Stimulated activated memory B cell treated with anti-CD40 and anti-IgM and Interleukin-4, amounts not matched to agents 10 μg/mL and 1 μg/mL and 100 μg/mL, for 72 hours (primary cell): ENCODE measurements at places on chromosomes 1 and 21.

DNA sequence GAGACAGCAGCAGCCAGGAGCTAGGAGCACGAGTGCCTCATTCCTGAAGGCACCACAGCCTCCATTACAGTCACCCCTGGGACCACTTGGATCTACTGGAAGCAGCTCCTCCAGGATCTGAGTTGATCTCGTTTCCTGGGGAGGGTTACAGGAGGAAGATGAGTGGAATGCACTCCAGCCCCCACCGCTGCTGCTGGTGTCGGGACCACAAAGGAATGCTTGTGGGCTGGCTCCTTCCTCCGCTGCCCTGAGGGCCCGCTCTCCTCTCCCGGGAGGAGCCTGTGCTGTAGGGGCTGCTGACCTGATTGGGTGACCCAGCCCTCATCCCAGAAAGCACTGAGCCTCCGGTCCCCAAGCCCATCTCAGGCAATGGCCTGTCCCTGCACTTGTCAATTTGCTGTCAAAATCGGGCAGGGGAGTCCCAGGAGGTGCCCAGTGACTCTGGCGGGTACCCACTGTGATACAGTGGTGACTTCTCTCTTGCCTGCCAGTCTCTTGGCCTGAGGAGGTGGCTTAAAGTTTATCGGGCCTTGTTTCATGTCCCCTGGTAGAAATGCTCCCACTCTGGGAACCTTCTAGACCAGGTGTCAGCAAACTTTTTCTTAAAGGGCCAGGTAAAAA is 23.1 kb downstream of the IL10RB start:
- no peak overlapping the region for H3K27ac ChIP-seq
- peaks cover 70% of the 10 kb centered on the region for H3K36me3 ChIP-seq
- H3K27me3 ChIP-seq = no peaks in the 10 kb centered on the region
- peaks cover 16% of the 10 kb centered on the region for H3K4me1 ChIP-seq

- H3K36me3 ChIP-seq = peaks cover 6% of the 10 kb centered on the region
- H3K27ac ChIP-seq = peak overlapping the region; percentile 93
- no peaks in the 10 kb centered on the region for H3K27me3 ChIP-seq
- H3K4me1 ChIP-seq = peaks cover 89% of the 10 kb centered on the region
Observed at GRCh38 chr21:44919913-44920693, 596 bp downstream of the ITGB2 start.

GRCh38 chr1:149844650-149845255 is 54.6 kb upstream of the BOLA1 start:
- H3K4me3 ChIP-seq = peak overlapping the region; percentile 51
- peaks cover 51% of the 10 kb centered on the region for H3K4me1 ChIP-seq
- no peaks in the 10 kb centered on the region for H3K27me3 ChIP-seq

- H3K36me3 ChIP-seq = no peaks in the 10 kb centered on the region
- no peak overlapping the region for H3K27ac ChIP-seq
- no peaks in the 10 kb centered on the region for H3K4me1 ChIP-seq
- H3K4me3 ChIP-seq = no peak overlapping the region
Observed at GRCh38 chr1:61158591-61158990, 76.2 kb downstream of the NFIA start.

- H3K4me1 ChIP-seq = no peaks in the 10 kb centered on the region
- no peak overlapping the region for H3K4me3 ChIP-seq
- no peak overlapping the region for H3K27ac ChIP-seq
- H3K27me3 ChIP-seq = no peaks in the 10 kb centered on the region
- H3K36me3 ChIP-seq = no peaks in the 10 kb centered on the region
Observed at GRCh38 chr1:78586572-78586971, 33.7 kb upstream of the IFI44L start.

DNA sequence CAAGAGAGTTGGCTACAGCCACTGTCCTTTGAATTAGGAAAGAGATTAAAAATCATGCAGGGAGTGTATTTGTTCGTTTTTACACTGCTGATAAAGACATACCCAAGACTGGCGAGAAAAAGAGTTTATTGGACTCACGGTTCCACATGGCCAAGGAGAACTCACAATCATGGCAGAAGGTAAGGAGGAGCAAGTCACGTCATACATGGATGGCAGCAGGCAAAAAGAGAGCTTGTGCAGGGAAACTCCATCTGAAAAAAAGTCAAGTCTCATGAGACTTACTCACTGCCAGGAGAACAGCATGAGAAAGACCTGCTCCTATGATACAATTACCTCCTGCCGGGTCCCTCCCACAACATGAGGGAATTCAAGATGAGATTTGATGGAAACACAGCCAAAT is 1595.2 kb downstream of the KCNT2 start:
- no peak overlapping the region for H3K4me3 ChIP-seq
- H3K27me3 ChIP-seq = no peaks in the 10 kb centered on the region
- no peak overlapping the region for H3K27ac ChIP-seq
- no peaks in the 10 kb centered on the region for H3K36me3 ChIP-seq

DNA sequence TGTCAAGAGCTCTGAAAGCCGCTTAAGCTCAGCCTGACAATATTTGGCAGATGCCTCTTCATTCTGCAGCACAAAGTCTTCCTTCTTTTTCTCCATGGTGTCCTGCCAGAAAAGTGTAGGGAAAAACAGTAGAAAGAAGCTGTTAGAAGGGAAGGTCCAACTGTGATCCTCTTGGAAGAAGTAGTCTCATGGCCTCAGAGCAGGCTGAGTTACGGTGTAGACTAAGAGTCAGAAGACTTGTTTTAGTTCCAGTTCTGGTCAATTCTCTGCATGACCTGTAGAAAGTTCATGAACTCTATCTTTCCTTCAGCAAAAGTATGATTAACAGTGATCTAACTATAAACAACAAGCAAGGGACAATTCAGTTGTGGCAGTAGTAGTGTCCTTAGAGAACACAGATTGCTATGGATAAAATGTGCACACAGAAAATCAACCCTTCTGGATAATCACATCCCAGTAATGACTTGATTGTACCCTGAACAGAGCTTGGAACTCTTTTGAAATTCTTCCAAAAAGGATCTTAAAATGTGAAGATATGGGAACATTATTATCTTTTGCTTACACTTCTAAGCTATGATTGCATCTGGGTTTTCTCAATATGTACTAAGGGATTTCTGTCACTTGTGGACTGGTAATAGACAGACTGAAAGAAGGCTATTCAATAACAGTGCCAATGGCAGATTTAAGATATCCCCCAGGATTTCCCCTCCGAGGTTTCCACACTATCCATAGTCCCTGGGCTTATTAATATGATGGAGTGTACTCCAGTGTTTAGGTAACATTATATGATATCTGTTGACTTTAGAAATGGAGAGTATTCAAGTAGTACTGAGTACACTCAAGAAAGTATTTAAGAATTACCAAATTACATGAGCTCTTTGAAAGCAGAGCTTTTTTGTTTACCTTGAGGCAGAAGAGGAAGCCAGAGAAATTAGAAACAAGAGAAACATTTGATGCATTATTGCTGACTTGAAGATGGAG is 22.1 kb upstream of the GBP2 start:
- H3K27ac ChIP-seq = no peak overlapping the region
- no peak for ATAC-seq
- no peaks in the 10 kb centered on the region for H3K36me3 ChIP-seq
- no peaks in the 10 kb centered on the region for H3K27me3 ChIP-seq
- no peak overlapping the region for H3K4me3 ChIP-seq

GRCh38 chr1:31531177-31531999 is 44.9 kb upstream of the TINAGL1 start:
- H3K27me3 ChIP-seq = peaks cover 34% of the 10 kb centered on the region
- ATAC-seq = no peak
- H3K27ac ChIP-seq = no peak overlapping the region
- H3K36me3 ChIP-seq = no peaks in the 10 kb centered on the region

GRCh38 chr1:248791010-248791409 is 34.7 kb downstream of the SH3BP5L start:
- H3K27me3 ChIP-seq = no peaks in the 10 kb centered on the region
- peak overlapping the region; percentile 84 for H3K27ac ChIP-seq
- H3K4me3 ChIP-seq = no peak overlapping the region
- ATAC-seq = no peak
- peaks cover 12% of the 10 kb centered on the region for H3K36me3 ChIP-seq

DNA sequence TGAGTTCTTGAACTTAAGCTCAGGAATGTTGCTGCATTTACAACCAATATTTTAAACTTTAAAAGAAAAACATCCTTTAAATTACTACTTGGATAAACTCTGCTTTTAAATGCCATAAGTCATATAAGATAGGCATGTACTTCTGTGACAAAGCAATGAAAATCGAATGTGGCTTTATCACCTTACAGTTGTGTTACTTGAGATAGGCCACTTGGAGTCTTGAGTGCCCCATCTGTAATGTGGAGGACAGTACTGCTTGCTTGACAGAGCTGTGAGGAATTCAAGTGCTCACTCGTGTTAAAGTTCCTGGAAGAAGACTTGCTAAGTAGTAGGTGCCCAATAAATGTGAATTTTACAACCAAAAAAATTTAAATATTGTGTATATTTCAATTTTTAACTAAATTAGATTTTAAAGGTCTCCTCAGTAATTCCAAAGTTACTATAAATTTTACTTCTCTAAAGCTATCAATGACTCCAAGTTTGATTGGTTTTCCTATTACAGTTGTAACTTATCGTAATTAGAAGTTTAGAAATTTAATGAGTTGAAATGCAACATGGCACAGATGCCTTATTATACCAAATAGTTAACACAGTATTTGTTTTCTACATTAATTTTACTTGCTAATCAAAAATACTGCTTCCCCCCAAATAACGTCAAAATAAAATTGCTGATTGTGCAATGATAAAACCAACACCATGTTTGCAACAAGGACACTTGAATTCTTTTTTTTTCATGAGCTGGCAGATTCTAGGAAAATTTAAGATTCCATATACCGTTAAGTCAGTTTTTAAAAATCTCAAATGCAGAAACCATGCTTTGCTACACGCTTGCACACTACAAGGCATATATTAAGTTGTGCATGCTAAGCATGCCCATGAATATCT is 21.8 kb downstream of the PSMB2 start:
- peaks cover 29% of the 10 kb centered on the region for H3K36me3 ChIP-seq
- no peak for ATAC-seq
- no peaks in the 10 kb centered on the region for H3K27me3 ChIP-seq
- H3K4me3 ChIP-seq = no peak overlapping the region

- no peaks in the 10 kb centered on the region for H3K4me1 ChIP-seq
- no peak overlapping the region for H3K27ac ChIP-seq
- no peak overlapping the region for H3K4me3 ChIP-seq
- no peak for ATAC-seq
- H3K36me3 ChIP-seq = no peaks in the 10 kb centered on the region
Observed at GRCh38 chr1:213457733-213458132, 406.7 kb downstream of the RPS6KC1 start.

- H3K27ac ChIP-seq = no peak overlapping the region
- peaks cover 78% of the 10 kb centered on the region for H3K27me3 ChIP-seq
- peaks cover 12% of the 10 kb centered on the region for H3K4me1 ChIP-seq
Observed at GRCh38 chr1:165375623-165376022, 19.1 kb upstream of the LMX1A start.

DNA sequence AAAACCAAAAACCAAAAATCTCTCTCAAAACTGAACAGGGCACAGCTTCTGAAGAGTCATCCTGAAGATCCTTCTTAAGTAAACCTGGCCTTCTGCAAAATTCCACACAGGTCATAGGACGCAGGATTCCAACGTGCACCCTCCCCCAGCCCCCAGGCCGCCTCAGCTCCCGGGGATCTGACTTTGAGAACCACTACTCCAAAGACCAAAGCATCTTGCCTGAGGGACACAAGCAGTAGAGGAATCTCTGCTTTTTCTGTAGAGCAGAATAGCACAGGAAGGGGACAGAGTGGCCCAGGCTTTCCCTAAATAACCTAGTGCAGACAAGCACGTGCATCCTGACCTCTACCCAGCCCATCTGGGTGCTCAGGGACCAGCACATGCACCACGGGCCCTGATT is 104.8 kb upstream of the VAMP3 start:
- no peaks in the 10 kb centered on the region for H3K36me3 ChIP-seq
- H3K4me3 ChIP-seq = no peak overlapping the region
- no peak for ATAC-seq
- H3K27ac ChIP-seq = no peak overlapping the region

DNA sequence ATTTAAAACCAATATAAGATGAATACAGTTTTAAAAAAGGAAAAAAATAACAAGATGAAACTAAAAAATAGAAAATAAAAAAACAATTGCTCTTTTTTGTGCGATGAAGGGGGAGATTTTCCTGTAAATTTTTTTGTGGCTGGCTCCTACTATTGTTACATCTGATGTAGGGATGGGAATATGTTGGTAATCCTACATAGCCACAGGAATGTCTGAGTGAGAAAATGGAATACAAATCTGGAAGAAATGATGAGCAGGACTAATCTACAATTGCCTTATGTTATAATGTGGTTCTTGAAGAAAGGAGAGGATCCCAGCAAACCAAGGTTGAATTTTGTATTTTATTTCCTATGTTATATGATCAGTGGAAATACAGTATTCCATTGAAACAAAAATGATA is 40.9 kb downstream of the ATP6V1G3 start:
- peaks cover 6% of the 10 kb centered on the region for H3K36me3 ChIP-seq
- H3K27me3 ChIP-seq = no peaks in the 10 kb centered on the region
- H3K4me1 ChIP-seq = peaks cover 22% of the 10 kb centered on the region
- peak overlapping the region; percentile 17 for H3K27ac ChIP-seq
- no peak for ATAC-seq

- no peak for ATAC-seq
- no peak overlapping the region for H3K27ac ChIP-seq
Observed at GRCh38 chr1:178908358-178908757, 37.5 kb upstream of the ANGPTL1 start.

DNA sequence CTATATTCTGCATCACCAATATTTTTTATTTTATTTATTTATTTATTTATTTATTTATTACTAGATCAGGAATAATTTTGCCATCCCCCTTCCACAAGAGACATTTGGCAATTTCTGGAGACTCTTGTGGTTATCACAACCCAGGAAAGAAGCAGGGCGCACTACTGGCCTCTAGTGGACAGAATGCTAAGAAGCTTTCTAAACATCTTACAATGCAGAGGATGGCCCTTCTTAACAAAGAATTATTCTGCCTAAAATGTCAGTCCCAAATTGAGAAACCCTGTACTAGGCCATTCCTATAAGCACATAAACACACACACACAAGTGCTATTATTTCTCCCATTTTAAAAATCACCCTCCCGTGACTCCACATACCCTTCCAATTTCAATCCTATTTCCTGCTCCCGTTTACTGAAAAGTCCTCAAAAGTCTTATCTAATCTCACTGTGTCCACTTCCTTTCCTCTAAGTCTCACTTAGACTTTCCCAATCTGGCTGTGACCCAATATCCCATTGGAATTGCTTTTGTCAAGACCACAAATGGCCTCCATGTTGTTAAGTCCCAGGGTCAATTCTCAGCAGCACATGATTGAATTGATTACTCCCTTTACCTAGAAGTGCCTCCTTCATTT is 43.7 kb upstream of the RNF11 start:
- H3K27ac ChIP-seq = no peak overlapping the region
- ATAC-seq = no peak
- no peaks in the 10 kb centered on the region for H3K27me3 ChIP-seq
- no peaks in the 10 kb centered on the region for H3K4me1 ChIP-seq

- no peaks in the 10 kb centered on the region for H3K27me3 ChIP-seq
- no peak overlapping the region for H3K27ac ChIP-seq
- H3K4me1 ChIP-seq = peaks cover 6% of the 10 kb centered on the region
- no peak overlapping the region for H3K4me3 ChIP-seq
Observed at GRCh38 chr1:155884031-155884960, 24.9 kb downstream of the SYT11 start.
